ENCODE measurements at places on chromosomes 2 and 18.
A peak's percentile ranks its signal among the peaks of the same experiment; 100 is the strongest.

GRCh38 chr2:52639692-52640091, 1127.9 kb upstream of the CHAC2 start:
- peak; percentile 2 for DNase-seq

DNA sequence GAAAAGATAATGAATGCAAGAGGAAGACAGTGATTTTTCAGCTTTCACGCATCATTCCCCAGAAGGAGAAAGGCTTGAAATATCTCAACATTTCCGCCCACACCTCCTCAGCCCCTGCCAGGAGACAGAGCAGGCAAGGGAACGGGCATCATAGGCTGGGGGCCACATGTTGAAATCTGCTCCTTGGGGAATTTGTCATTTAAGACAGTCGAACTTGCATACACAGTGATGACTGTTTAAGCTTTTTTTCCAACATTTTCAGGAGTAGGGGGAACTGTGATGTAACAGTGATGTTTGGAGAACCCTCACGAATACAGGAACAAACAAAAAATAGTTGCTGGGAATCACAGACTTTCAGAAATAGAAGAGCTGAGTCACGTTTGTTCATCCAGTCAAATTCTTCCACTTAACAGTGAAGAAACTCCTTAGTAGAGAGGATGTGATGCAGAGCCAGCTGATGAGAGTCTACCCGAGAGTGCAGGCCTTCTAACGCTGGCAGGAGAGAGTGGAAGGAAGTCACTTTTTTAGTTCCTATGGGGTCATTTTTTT, 266.8 kb downstream of the ALPK2 start:
- DNase-seq = peak; percentile 90

DNA sequence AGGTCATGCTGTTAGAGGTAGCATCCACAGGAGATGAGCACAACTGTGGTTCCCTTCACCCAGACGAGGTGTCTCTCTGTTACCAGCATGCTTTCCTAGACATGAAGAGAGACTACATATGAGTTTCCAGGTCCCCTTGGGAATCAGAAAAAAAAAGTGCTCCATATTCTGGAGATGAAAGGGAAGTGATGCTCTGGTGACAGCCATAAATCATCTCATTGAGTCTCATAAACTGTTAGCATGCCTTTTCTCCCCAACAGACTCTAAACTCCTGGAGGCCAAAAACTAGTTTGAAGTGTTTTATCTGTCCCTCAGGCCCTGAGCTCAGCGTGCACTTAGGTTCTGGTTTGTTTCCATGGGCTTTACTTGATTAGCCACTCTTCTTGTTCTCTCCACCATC, 124.6 kb upstream of the CREB1 start:
- DNase-seq = no peak

GRCh38 chr2:67616749-67617148, 219.6 kb downstream of the ETAA1 start:
- peak; percentile 65 for DNase-seq

GRCh38 chr2:65165558-65165957, 35.7 kb upstream of the RAB1A start:
- DNase-seq = no peak

- no peak for DNase-seq
Measured at GRCh38 chr18:55186588-55186987, 227.3 kb upstream of the CCDC68 start.

Data from fibroblast of the aortic adventitia (primary cell).